ENCODE measurements at places on chromosomes 16 and 17.

GRCh38 chr16:17101646-17102045 is 369.1 kb downstream of the XYLT1 start:
- no peak for DNase-seq

DNA sequence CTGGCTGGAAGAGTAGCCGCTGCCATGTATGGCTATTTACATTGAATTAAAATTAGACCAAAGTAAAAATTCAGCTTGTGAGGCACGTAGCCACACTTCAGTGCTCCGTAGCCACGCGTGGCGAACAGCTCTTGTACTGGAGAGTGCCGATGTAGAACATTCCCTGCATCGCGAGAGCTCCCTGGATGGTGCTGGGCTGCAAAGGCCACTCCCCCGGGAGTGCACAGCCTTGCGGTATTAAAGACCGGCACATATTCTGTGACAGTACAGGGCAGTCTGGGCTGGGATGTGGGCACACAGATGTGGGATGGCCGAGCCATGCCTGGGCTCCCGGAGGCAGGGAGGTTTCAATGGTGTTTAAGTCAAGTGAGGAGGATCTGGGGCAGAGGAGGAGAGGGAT is 102.2 kb downstream of the CMIP start:
- DNase-seq, result no peak

DNA sequence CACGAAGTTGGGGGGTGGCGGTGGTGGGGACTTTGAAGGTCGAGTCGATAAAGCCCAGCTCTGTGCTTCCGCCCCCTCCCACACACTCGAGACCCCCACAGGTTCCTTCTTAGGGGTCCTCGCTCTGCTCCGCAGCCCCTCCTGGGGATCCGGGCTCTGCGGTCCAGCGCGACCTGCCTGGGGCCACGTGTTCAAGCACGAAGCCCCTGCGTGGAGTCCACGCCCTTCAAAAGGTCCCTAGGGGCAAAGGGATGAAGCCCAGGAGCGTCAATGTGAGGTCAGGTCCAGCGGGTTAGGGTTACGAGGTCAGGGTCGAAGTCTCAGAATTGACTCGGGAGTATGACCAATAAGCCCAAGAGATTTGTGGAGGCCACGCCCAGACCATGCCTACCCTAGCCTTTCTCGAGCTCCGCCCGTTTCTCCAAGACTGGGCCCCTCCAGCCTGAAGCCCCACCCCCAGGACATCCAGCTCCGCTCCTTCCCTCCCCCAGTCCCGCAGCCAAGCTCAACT is 786 bp upstream of the CACNA1G start:
- DNase-seq, result no peak

- DNase-seq, result no peak
Measured at GRCh38 chr16:68656751-68657150, 11.6 kb downstream of the CDH3 start.
